ENCODE measurements at places on chromosomes 4 and X.

GRCh38 chrX:10021461-10022272 is 54.5 kb downstream of the CLDN34 start:
- DNase-seq = no peak

- no peak for DNase-seq
Observed at GRCh38 chr4:146510942-146511341, 10.8 kb downstream of the SLC10A7 start.

DNA sequence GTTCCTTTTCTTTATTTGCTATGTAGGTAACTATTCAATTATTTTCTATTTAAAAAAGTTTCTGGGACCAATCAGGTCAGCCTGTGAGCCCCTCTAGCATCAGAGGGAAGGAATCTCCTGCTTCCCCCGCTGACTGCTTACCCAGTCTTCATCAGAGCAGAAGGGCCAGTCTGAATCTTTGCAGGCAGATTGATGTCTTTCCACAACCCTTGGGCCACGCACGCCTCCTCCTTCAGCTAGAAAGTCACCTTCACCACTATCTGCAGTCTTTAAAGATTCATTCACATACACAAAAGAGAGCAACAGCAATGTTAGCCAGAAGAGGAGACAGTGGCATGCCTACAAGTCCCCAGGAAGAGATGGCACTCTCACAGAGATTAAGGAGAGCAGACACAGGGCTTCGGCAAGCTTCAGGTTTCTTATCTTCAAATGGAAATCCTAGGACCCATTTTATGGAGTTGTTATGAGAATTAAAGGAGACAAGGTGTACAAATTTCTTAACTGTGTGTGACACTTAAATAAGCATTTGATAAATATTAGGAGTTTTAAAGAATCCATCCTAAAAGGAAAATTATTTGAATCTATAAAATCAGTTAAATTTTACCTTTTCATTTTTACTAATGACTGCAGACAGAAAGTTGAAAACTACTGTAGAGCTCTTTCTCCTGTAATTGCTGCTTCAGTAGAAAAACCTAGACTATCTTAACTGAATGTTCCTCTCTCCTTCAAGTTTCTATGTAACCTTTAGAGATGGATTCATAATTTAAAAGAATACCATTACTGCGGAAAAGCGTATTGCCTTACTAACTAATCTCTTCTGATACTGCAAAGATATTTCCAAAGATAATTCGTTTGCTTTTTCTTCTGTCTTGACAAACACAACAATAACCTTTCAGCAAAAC is 995 bp downstream of the FGA start:
- DNase-seq = no peak

- DNase-seq = no peak
Observed at GRCh38 chrX:115595049-115595448, 34.1 kb downstream of the PLS3 start.

- no peak for DNase-seq
Observed at GRCh38 chr4:170049766-170050165, 23.6 kb upstream of the MFAP3L start.

- no peak for DNase-seq
Observed at GRCh38 chrX:148500423-148501385, at the start of gene AFF2. Gene AFF2 (plus strand): TSS chrX:148500617. CDS start chrX:148501098, 481 bp downstream.

- no peak for DNase-seq
Observed at GRCh38 chr4:13169731-13170525, 314.2 kb downstream of the RAB28 start.

- no peak for DNase-seq
Observed at GRCh38 chr4:38152721-38153386, 192.7 kb downstream of the PTTG2 start.

DNA sequence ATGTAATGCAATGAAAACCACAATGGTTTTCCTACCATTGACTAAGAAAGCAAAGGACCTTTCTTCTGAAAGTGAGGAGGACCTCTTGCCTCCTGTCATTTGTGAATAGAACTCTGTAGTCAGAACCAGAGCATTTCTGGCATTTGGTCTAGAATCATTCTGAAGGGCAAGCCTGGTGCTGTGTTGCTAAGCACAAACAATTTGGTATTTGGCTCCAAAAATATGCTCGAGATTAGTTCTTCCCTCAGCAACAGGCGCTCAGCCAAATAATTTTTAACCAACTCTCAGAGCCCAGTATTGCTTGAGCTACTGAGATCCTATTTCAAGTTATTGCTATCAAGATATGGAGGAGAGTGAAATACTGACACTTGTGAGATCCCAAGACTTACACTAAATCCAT is 71.0 kb downstream of the SNCA start:
- DNase-seq = no peak

Measured in NK-92 treated with Interleukin-12 subunit alpha and Interleukin-12 subunit beta, amount 100 ng/mL, for 24 hours (cell line).